ENCODE measurements at places on chromosomes 2 and 18. TPM values are rescaled to one million over a fixed set of nuclear protein-coding genes. Genes with fewer than 3 reads are reported as not detected.

The IL36G gene
- not detected for polyA plus RNA-seq

The RESP18 gene
- not detected for polyA plus RNA-seq

The RAX gene
- not detected for polyA plus RNA-seq

The RBKS gene
- 1.7 TPM for polyA plus RNA-seq

The ADD2 gene
- 0.47 TPM for polyA plus RNA-seq

The DDX1 gene
- polyA plus RNA-seq: 47.3 TPM

The STEAP3 gene
- polyA plus RNA-seq: 1.0 TPM

The ITGAV gene
- polyA plus RNA-seq: 9.5 TPM

The SLC35G4 gene
- polyA plus RNA-seq: not detected

The REG1B gene
- 0.83 TPM for polyA plus RNA-seq

The RND3 gene
- 10.6 TPM for polyA plus RNA-seq

The MGAT4A gene
- polyA plus RNA-seq: 6.2 TPM

The MYOM1 gene
- polyA plus RNA-seq: 1.2 TPM

The PJVK gene
- 2.2 TPM for polyA plus RNA-seq

The LOXL3 gene
- 3.6 TPM for polyA plus RNA-seq

The LIMS4 gene
- 0.46 TPM for polyA plus RNA-seq

The SP5 gene
- polyA plus RNA-seq: 0.20 TPM

The TMEM17 gene
- polyA plus RNA-seq: 0.53 TPM

The NDC80 gene
- 9.0 TPM for polyA plus RNA-seq

The FAM98A gene
- polyA plus RNA-seq: 11.8 TPM

The COL6A3 gene
- polyA plus RNA-seq: 9.9 TPM

The CPO gene
- 0.15 TPM for polyA plus RNA-seq

The LOXHD1 gene
- 0.09 TPM for polyA plus RNA-seq

The FOSL2 gene
- polyA plus RNA-seq: 4.7 TPM

The CABLES1 gene
- polyA plus RNA-seq: 1.7 TPM

The ABCB6 gene
- 15.9 TPM for polyA plus RNA-seq

The ASTL gene
- 0.33 TPM for polyA plus RNA-seq

The BOLL gene
- not detected for polyA plus RNA-seq

The DNAJC10 gene
- 30.4 TPM for polyA plus RNA-seq

The ARHGEF4 gene
- 0.52 TPM for polyA plus RNA-seq

The TNS1 gene
- 48.7 TPM for polyA plus RNA-seq

The CROCC2 gene
- 0.04 TPM for polyA plus RNA-seq

The CHPF gene
- 8.9 TPM for polyA plus RNA-seq

The TMEFF2 gene
- not detected for polyA plus RNA-seq

The LYPD6B gene
- polyA plus RNA-seq: 2.7 TPM
